ENCODE measurements at places on chromosomes 6 and 20. TPM values are rescaled to one million over a fixed set of nuclear protein-coding genes. Genes with fewer than 3 reads are reported as not detected.

Gene COL9A3
- not detected for polyA plus RNA-seq

Gene SIRPB1
- polyA plus RNA-seq = 0.23 TPM

Gene SLC17A1
- polyA plus RNA-seq = not detected

Gene NDRG3
- 40.0 TPM for polyA plus RNA-seq

Gene DNAAF9
- polyA plus RNA-seq = 1.0 TPM
